GM12865 (cell line): ENCODE measurements at places on chromosomes 1 and 21.
A peak's percentile ranks its signal among the peaks of the same experiment; 100 is the strongest.

DNA sequence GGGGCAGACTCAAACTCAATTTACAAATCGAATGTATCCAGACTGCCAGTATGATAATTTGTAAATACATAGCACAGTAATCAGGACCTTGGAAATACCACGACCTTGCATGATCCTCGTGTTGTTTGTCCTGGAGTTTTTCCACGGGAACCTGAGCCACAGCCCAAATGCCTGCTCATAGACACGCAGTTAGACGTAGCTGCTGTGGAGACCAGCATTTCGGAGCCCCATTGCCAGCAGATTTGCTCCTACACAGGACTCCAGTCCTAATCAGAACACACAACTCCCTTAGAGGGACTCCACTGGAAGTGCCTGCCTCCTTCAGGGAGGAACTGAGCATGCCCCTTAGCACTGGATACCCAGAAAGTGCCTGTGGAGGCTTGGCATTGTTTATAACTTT, 163.2 kb downstream of the GALNT2 start:
- DNase-seq: no peak

GRCh38 chr1:96291468-96291867, 430.1 kb upstream of the PTBP2 start:
- DNase-seq: no peak

DNA sequence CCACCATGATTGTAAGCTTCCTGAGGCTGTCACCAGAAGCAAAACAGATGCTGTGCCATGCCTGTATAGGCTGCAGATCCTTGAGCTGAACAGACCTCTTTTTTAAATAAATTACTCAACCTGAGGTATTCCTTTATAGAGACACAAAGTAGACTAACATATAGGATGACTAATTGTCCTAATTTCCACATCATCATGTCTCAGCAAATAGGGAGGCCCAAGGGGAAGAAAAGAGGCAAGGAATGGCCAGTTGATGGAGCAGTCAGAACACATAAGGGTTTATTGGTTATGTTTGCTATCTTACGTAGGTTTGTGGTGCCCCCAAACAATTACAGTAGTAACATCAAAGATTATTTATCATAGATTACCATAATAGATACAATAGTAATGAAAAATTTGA, 126.2 kb downstream of the RASAL2 start:
- no peak for DNase-seq

GRCh38 chr1:117068580-117068979, 8.5 kb downstream of the TTF2 start:
- DNase-seq: no peak

GRCh38 chr21:40546647-40547046, 300.3 kb downstream of the DSCAM start:
- no peak for DNase-seq

- DNase-seq: no peak
Measured at GRCh38 chr1:73886716-73887115, 311.3 kb downstream of the LRRIQ3 start.

- DNase-seq: peak; percentile 80
Measured at GRCh38 chr1:175154629-175155472, 37.7 kb downstream of the KIAA0040 start.

- no peak for DNase-seq
Measured at GRCh38 chr1:83942914-83943313, 56.0 kb downstream of the TTLL7 start.

DNA sequence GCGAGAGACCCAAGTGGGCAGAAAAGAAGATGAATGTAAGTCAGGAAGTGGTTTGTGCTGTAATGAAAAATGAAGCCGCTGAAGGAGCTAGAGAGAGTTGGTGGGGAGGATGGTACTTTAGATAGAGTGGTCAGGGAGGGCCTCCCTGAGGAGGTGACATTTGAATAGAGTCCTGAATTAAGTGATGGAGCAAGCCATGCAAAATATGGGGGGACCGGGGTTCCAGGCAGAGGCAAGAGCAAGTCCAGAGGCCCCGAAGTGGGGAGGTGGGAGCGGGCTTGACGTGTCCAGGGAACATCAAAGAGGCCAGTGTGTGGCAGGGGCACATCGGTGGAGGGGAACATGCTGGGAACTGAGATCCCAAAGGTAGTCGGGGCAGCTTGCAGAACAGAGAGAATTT, 43.1 kb downstream of the OPRD1 start:
- no peak for DNase-seq

DNA sequence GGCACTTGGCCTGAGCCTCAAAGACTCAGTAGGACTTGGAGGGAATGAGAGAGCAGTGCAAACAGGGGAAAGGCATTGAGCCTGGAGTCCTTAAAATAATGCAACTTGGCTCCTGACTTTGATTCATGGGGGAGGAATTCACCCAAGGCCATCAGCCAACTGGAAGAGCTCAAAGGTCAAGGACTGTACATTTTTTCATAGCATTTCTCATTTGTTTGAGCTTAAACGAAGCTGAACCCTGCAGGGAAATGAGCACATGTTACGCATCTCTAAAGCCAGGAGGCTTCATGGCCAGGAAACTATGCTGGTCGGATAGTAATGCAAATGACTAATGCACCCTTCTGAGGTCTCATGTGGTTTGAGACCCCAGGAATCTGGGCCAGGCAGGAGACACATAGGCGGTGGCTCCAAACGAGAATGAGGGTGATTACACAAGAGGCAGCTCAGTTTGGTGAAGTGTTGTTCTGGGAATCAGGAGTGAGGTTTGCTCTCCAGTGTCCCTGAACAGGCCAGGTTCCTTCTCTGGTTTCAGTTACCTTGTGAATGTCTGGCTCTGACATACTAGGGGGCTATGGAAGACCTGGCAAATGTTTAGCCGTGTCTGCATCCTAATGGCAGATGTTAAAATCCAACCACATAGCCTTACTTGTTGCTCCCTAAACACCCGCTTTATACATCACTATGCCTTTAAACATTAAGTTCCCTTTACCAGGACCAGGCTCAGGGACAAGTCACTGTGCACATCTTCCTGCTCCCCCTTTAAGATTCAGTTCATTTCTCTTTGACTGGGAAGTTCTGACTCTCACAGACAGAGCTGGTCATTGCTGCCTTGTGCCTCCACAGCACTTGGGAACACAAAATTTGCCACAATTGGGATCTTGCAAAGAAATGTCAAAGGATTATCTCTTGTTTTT, 503.9 kb upstream of the USP24 start:
- DNase-seq: no peak

DNA sequence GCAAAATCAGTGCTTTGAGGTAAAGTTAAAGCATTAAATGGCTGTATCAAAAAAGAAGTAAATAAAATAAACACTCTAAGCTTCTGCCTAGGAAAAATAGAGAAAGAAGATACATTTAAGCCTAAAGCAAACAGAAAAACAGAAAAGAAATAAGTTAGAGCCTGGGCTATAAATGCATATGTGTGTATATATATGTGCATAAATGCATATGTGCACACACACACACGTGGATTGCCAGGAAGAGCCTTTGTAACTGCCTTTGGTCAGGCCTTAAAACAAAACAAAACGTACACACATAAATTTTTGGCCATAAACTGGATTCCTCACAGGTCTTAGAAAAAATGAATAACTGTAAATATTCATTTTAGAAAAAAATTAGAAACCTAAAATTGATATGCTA, 925.8 kb downstream of the MRPL39 start:
- DNase-seq: no peak

DNA sequence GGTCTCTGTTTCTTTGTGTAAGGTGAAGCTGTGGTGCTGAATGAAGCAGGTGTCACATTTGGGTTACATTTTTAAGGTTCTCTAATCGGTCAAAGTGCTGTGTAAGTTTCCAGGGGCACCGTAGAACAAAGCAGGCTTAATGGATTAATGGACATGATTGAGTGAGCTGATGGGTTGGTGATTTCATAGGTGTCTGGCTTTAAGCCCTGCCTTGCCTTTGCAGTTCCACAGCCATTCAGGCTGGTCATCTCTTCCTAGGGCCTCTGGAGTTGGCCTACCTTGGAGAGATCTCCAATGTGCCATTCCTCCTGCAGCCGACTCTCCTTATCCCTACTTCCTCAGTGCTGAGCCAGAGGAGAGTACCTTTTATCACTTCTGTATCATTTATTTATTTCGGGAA, 15.2 kb downstream of the GALNT2 start:
- DNase-seq: no peak

DNA sequence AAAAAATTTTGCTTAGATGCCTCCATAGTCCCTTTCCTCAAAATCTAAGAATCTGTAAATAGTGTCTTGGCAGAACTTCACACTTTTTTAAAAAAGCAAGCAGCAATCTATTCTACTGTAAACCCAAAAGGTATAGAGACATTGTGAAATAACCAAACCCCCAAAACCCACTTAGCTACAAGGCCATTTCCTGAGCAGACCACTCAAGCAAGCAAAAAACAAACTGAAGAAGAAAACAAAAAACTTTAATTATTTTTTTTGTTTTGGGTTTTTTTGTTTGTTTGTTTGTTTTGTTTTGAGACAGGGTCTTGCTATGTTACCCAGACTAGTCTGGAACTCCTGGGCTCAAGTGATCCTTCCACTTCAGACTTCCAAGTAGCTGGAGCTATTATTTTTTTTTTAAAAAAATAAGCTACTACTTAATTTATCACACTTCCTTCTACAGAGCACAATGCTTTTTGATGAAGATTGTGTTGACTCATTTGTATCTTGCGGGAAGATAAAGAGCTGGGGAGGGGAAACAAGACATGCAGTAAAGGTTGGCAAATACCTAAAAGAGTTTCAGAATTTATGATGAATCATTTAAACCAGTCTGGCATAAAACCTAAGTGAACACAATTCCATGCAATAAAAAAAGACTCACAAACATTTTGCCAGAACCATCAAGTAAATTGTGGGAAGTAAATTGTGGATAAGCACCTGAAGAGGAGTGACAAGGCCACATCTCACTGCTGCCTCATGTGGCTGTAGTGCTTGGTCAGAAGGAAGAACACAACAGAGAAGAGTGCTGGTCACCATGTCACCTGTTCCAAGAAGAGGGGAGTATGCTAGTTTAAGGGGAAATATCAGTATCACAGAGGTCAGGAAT, 2.7 kb upstream of the PTPN22 start:
- peak; percentile 76 for DNase-seq

- no peak for DNase-seq
Measured at GRCh38 chr1:27567971-27568299, 36.0 kb downstream of the AHDC1 start.

GRCh38 chr1:56359056-56359455, 220.3 kb downstream of the PLPP3 start:
- DNase-seq: no peak

DNA sequence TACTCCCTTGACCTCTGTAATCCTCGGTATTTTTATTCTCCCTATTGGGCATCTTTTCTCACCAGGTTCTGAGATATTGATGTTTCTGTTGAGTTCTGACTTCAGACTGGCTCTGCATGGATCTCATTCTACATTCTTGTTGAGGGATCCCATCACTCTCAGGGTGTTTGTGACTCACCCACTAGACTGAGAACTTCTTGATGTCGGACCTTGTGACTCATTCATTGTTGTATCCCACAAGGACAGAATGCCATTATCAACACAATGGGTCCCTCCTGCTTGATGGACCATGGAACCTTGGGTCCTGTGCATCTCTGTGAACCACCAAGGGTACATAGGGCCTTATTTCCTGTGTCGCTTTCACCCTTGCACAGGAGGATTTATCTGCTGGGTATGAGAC, 174.1 kb downstream of the PBX1 start:
- DNase-seq: no peak

- DNase-seq: no peak
Measured at GRCh38 chr1:12598974-12599373, 19.0 kb downstream of the DHRS3 start.
